Neuronal stem cell (in vitro differentiated cells): ENCODE measurements at places on chromosomes 11 and 22.
A peak's percentile ranks its signal among the peaks of the same experiment; 100 is the strongest.

- DNase-seq, result no peak
These were observed 32.5 kb upstream of the NUCB2 start for GRCh38 chr11:17244046-17244445.

DNA sequence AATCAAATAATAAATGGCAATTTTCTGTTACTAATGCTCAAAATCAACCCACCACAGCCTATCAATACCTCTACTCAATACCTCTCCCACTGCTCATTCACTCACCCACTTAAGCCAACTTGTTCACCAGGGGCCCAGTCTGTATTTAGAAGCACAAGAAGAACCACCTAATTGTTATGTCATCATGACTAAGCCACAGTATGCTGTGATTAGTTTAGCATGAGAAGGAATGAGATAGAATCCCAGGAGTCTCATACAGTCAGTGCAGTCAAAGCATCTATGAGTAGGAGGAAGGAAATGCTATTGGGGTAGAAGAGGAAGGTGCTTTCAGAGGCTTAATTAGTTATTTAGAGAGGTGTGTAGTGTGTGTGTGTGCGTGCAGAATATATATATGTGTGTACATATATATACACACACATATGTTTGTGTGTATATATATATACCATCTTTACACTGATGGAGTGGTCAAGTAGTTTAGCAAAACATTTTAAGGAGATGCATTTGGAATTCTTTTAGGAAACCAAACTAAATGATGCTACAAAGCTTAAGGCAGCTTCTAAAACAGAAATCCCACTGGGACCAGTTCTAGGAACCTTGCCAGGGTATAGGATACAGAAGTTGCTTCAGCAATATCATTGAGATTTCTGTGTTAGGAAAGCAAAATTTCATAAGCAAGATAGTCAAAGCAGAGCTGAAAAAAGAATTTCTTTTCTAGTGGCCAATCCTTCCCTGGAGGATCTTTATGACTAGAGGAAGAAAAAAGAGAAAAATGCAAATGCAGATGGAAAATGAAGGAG lies 27.5 kb downstream of the KCNA4 start:
- DNase-seq, result no peak

GRCh38 chr11:71951741-71952310 lies 23.0 kb downstream of the RNF121 start:
- DNase-seq, result no peak

DNA sequence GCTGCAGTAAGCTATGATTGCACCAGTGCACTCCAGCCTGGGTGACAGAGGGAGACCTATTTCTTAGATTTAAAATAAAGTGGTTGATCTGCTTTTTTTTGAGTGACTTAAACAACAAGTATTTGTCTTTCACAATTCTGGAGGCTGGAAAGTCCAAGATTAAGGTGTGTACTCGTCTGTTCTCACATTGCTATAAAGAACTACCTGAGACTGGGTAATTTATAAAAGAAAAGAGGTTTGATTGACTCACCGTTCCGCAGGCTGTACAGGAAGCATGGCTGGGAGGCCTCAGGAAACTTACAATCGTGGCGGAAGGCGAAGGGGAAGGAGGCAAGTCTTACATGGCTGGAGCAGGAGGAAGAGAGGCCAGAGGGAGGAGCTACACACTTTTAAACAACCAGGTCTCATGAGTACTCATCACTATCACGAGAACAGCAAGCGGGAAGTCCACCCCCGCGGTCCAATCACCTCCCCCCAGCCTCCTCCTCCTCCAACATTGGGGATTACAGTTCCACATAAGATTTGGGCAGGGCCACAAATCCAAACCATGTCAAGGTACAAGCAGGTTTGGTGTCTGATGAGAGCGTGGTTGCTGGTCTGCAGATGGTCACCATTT lies 19.7 kb upstream of the OSBPL5 start:
- DNase-seq, result no peak

DNA sequence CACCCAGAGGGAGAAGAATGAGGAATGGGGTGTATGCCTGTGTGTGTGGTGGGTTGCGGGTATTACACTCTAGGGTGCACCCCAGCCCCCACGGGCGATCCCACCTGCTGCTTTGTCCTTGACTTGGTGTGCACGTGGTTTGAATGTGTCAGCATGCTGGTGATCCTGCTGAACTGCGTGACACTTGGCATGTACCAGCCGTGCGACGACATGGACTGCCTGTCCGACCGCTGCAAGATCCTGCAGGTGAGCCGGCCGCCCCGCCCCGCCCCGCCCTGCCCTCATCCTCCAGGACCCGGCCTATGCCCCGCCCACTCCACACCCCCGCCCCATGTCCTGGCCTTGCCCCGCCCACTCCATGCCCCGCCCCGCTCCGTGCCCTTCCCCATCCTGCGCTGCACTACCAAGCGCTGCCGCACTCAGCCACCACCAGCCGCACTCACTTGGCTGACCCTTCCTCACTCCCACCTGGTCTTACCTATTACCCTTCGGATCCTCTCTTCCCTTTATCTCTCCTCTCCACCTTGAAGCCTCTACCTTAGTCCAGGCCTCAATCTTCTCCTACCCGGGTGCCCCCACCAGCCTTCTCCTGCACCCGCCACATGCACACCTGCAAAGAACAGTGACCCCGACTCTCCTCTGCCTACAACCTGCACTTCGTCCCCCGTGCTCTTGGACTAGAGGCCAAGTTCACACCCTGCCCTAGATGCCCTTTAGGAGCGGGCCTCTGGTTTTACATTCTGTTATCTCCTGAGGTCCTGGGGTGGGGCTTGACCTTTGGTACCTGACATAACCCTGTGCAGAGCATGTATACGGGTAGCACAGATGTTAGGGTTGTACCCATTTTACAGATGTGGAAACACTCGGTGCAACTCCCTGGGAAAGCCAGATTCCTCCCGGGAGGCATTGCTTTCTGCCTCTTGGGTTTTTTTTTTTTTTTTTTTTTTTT lies 27.7 kb downstream of the CACNA1I start:
- peak; percentile 45 for DNase-seq

DNA sequence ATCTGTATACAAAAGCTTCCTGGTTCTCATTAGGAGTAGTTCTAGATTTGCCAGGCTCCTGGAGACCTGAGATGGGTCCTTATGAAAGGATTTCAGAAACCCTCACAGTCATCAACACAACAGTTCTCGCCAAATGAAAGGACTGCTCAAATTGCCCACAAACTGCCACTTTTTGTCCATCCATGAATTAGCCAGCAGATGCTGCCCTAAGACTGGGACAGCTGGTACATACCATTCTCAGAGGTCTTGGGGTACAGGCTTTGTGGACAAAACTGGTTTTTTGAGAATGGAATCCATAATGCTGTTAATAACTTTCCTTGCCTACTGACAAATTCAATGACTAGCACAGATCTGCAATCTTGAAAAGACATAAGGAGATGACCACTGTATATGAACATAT lies 23.4 kb upstream of the BDNF start:
- no peak for DNase-seq

- DNase-seq, result no peak
These were observed 348.9 kb upstream of the NCAM1 start for GRCh38 chr11:112612250-112612849.

- no peak for DNase-seq
These were observed 16.4 kb upstream of the MFNG start for GRCh38 chr22:37502342-37503182.

DNA sequence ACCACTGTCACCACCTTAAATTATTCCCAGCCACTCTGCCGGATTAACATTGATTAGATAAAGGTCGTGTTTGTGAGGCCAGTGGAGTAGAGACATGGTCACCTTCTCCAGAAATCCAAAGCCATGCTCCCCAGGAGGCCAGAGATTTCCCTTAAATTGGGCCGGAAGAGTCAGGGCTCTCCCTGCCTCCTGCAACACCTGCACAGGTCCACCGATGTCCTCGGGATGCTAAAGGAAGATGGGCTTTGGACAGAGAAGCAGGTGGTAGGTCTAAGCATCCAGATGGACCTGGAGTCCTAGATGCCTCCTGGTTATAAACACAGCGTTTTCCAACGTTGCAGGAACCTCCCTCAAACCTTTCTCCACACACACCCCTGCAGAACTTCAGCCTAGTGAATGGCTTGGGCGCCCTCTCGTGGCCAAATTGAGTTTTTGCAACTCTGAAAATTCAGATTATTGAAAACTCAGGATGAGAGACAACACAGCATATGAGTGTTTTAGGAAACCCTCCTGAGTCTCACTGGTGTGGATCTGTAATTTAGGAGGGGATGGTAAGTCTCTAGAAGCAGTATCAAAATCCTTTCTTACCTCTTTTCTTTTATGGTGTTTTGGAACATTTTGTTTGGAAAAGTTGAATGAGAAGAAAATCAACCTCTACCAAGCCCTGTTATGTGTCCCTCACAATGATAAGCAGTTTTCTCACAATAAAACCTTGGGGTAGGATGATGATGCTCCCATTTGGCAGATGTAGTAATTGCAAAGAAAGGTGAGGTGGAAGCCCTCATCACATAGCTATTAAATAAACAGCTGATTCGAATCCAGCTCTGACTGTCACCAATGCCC lies 109.6 kb downstream of the RRAS2 start:
- DNase-seq, result peak; percentile 71

GRCh38 chr11:117444711-117445658 lies 117.3 kb downstream of the CEP164 start:
- DNase-seq, result no peak

- DNase-seq, result no peak
These were observed 1.5 kb downstream of the BEST1 start for GRCh38 chr11:61951484-61952135.

DNA sequence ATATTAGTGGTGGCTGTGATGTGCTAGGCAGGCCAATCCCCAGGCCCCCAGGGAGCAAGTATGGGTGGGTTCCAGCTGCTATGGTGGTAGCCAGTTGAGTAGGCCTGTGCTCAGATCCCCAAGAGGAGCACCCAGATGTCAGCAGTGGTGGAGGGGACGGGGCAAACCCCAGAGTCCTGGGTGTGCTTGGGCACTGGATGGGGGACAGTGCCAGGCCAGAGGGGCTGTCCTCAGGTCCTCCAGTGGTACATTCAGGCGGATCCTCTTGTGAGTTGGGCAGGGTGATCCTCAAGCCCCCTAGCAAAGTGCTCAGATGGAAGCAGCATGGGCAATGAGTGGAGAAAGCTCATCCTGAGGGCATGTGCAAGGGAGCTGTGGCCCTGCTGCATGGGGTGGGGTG lies 26.0 kb downstream of the CFAP300 start:
- DNase-seq, result no peak
